ENCODE measurements at places on chromosomes 5 and 9. TPM values are rescaled to one million over a fixed set of nuclear protein-coding genes. Genes with fewer than 3 reads are reported as not detected.

DNA sequence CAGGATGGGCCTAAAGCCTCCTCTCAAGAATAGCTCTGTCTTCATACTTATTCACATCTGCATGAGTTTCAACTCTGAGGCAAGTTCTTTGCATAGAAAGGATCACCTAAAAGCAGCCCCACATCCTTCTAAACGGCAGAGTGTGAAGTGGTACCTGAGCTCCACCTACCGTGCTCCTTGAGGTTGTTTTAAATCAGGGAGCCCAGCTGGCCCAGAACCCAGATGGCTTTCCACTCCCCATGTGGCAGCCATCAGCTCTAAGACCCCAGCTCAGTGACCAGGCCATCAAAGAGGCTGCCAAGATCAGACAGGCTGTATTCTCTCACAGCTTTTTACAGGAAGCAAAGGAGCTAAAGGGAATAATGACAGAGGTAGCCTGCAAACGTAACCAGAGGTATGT lies 299.3 kb downstream of the RASEF start:
- DNase-seq = no peak

GRCh38 chr9:21078702-21079101 lies 960 bp upstream of the IFNB1 start:
- DNase-seq = no peak

GRCh38 chr5:171390883-171391677 lies 3.4 kb downstream of the NPM1 start:
- DNase-seq = no peak

DNA sequence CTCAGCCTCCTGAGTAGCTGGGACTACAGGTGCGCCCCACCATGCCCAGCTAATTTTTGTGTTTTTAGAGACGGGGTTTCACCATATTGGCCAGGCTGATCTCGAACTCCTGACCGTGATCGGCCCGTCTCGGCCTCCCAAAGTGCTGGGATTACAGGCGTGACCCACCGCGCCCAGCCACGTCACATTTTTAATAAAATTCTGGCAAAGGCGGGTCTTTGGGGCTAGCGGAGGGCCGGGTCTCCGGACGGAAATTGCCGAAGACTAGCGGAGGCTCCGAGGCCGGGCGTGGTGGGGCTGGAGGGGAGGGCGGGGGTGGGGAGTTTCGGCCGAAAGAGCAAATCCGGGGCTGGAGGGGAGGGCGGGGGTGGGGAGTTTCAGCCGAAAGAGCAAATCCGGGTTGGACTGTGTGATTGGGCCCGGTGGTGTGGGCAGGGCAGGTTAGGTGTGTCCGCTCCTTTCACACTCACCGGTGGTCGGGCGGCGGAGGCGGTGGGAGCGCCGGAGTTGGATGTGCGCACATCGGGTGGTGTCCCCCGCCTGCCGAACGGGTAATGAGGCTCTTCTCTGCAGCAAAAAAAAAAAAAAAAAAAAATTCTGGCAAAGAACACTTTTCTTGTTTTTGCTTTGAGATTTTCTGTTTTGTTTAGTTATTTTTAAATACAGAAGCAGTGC lies 27.1 kb downstream of the RUFY1 start:
- no peak for DNase-seq

DNA sequence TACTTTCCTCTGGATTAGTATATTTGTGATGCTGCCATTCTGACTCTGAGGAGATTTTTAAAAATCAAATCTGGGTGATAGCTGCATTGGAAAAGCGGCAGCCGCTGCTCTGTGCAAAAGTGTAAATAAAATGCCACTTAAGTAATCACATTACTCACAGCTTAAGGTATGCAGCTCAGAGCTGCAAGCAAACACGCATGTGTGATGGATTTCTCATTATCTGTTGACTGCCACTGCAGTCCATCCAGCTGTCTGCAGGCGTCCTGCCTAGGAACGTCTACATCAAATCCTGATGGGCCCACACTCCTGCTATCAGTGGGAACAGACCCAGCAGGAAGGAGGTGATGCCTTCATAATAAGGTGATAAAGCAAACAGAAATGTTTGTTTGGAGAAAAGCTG lies 216.9 kb downstream of the SPOCK1 start:
- no peak for DNase-seq

GRCh38 chr5:141646026-141646425 lies 5.2 kb downstream of the FCHSD1 start:
- DNase-seq = no peak

DNA sequence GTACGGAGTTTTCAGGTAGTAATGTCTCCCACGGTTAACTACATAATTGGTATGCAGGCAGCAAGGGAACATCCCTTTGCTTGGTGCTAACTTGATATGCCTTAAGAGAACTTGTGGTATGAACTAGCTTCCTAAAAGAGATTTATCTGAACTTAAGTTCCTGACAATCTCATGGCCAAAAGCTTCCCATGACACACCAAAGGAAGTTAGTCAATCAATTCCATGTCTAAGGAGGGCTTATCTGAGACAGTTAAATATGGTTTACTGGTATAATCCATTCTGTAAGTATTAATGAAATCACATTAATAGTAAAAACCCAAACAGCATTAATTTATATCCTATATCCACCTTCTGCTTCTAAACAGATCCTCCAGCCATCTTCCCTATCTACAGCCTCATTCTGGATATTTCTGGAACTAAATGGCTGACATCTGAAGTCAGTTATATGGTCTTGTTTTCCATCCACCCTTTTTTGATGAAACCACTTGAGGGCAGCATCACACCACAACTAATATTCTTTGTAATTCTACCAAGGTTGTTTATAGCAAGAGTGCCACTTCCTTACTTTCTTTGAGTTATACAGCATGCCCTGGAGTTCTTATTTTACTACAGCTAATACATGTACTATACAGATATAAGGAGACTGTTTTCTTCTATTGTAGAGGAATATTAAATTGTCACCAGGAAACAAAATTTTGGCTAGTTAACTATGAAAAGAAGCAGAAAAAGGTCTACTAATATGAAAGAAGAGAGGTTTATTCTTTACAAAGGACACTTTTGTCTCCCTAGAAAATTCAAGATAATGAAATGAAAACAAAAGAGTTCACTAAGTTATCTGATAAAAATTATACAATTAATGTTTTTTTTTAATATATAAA lies 34.7 kb downstream of the SHOC1 start:
- peak; percentile 52 for DNase-seq

GRCh38 chr5:59709846-59710245 lies 183.7 kb downstream of the PDE4D start:
- no peak for DNase-seq

DNA sequence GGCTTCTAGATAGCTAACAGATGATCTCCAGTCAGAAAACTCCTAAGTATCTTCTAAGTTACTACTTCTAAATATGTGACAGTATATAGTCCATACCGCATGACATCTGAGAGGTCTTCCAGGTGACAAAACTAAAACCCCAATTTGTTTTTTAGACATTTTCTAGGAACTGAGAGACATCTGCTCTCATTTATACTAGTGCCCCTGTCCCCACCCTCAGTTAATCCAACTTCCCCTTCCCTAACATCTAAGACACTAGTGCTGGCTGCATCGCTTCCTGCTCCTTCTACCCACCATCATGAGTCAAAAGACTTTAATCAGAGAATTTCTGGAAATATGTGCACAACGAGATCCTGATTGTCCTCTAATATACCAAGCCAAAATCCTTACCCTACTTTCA lies 37.9 kb downstream of the FBXW11 start:
- DNase-seq = no peak

- no peak for DNase-seq
These were observed 118.1 kb upstream of the ZNF366 start for GRCh38 chr5:72625332-72625731.

GRCh38 chr9:130237763-130238524 lies 27.6 kb upstream of the HMCN2 start:
- DNase-seq = no peak

CYSRT1 gene
- total RNA-seq = 0.58 TPM

FCN2 gene
- total RNA-seq = not detected

PRR16 gene
- not detected for total RNA-seq

All from CD8-positive, alpha-beta memory T cell (primary cell).